ENCODE measurements at places on chromosomes 12 and 14.

DNA sequence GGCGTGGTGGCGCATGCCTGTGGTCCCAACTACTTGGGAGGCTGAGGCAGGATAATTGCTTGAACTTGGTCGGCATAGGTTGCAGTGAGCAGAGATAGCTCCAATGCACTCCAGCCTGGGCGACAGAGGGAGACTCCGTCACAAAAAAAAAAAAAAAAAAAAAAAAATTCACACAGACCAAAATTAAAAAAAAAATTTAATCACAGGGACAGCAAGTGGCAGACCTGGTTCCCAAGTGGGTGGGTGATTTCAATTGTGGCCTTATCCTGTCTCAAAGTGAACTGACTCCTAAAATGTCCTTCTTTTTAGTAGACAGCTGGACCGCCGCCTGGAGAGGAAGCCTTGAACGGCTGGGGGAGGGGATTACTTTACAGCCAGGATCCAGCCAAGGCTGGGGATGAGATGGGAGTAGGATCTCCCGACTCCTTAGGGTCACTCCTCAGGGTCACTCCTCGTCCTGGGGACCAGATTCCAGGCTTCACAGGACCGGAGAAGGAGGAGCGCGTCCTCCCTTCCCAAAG, 1.5 kb upstream of the KCNH3 start:
- no peak for DNase-seq

- DNase-seq, result no peak
These were observed 128.8 kb upstream of the DYRK2 start for GRCh38 chr12:67519484-67520433.

- DNase-seq, result no peak
These were observed 14.4 kb upstream of the GUCY2C start for GRCh38 chr12:14710632-14711320.

- no peak for DNase-seq
These were observed 247.8 kb downstream of the MSRB3 start for GRCh38 chr12:65526311-65526710.

DNA sequence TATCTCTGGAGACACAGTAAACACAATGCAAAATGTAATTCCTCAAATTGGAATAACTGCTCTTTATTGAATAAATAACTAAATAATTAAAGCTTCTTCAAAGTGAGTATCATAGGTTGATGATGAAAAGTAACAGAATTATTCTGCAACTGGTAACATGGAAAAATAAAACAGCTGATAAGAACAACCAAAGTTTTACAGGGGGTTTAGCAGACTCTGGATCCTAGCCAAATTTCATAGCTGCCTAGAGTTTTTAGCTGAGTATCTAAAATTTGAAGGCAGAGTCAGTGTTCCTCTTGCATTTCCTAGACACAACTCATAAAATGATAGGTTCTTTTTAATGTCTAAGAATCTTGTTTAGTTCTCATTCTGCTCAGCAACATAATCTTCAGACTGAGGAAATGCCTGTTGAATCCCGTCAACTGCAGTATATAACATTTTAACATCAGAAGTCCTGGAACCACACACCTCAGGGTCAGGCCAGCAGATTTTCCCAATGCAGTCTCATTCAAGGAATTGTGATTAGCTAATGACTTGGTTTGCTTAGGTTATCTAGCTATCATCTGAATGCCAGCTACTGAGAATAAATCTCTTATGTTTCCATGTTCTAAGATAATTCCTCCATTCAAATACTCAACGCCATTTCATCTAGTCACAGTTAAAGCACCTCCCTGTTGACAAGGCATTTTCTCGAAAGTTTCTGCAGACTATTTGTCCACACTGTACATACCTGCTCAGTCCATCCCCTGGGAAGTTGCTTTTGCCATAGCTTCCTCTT, 411.6 kb downstream of the BCAT1 start:
- no peak for DNase-seq

- no peak for DNase-seq
These were observed 108.2 kb downstream of the TSPAN9 start for GRCh38 chr12:3185260-3185870.

DNA sequence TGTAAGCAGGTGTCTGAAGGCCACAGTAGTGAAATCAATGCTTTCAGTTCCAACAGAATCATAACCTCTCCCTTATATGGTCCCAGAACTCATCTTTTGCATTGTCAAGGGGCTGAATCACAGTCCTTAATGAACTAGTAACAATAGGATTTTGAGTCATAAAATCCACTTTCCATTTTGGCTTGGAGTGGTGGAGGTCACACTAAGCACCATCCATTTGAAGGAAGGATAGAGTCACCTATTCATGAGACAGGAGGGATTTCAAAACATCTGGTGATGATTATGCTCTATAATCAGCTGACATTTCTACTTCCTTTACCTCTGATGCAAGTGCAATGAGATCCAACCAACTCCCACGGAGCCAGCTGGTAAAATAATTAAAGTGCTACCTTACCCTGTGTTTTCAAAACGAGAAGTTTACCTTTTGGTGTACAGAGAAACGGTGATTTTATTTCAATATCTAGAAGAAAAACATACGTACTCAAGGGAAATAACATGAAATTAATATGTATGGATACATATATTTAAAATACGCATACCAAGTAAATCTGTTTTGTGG, 59.1 kb downstream of the TMEM132D start:
- no peak for DNase-seq

- DNase-seq, result no peak
These were observed 61.1 kb downstream of the RASSF9 start for GRCh38 chr12:85775091-85775490.

GRCh38 chr12:12398026-12398859, 41.4 kb downstream of the BORCS5 start:
- DNase-seq, result peak; percentile 42

DNA sequence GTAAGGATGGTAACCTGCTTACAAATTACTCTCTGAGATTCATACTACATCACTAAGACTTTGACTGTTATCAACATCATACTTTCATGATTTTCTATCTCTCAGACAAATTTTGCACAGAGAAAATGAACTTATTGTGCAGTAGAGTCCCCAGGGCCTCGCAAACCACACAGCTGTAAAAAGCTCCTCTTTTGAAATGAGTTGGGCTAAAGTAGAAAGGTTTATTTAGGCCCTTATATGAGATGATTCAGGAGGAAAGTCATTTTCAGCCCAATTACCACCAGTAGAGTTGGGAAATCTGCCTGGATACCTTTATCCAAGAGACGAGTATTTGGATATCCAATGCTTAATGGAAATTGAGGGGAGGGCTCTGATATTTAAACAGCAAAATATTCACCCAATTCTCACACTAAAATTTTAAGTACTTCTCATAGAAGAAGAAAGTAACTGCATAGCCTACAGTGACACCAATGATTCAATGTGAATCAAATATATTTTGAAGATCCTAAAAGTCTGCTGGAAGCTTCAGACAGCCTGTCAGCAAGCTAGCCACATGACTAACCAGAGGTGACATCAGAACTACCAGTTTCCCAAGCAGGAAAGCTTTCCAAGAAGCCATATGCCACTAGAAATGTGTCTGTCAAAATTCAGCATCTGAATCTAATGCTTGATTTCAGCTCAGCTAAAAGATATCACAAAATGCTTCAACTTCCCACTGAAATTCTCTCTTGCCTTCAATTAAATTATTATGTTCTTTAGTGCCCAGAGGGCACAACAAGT, 190.1 kb upstream of the SYT1 start:
- peak; percentile 33 for DNase-seq

- no peak for DNase-seq
These were observed 209.3 kb upstream of the PPFIA2 start for GRCh38 chr12:81968421-81968820.

DNA sequence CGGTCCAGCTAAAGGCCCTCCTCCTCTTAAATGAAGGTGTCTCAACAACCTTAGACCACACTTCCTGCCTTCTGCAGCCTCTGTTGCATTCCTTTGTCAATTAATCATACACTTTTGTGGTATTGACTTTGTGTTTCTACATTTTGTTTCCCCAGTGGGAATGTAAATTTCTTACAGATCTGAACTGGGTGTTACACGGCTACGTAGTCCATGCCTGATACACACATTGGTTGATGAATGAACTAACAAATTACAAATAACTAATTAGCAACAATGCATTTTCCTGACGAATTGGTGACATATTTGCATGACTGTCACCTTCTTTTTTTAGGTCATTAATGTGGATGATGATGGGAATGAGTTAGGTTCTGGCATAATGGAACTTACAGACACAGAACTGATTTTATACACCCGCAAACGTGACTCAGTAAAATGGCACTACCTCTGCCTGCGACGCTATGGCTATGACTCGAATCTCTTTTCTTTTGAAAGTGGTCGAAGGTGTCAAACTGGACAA, 15.2 kb upstream of the CCT2 start:
- peak; percentile 88 for DNase-seq

DNA sequence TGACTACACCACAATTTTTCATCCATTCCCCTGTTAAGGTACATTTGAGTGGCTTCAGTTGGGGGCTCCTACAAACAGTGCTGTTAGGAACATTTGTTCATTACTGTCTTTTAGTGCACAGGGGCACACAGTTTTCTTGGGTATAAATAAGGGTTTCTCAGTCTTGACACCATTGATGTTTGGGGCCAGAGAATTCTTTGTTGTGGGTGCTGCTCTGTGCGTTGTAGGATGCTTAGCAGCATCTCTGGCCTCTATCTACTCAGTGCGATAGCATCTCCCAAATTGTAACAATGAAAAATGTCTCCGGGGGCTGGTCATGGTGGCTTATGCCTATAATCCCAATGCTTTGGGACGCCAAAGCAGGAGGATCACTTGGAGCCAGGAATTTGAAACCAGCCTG, 153.0 kb upstream of the MYL2 start:
- DNase-seq, result no peak

DNA sequence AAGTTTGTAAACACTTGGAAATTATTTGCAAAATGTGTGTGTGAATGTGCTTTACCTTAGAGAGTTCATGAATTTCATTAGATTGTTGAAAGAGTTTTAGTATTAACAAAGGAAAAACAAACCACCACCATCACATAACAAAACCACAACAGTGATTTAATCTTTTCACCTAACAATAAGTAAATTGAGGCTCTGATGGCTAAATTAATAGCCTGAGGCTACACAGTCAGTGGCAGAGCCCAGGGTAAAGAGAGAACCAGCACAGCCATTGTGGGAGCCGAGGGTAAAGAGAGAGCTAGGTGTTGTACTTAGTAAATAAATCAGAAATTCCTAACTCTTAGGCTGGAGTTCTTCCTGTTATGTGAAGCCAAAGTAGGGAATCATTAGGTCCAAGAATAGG, 51.2 kb upstream of the CAPRIN2 start:
- no peak for DNase-seq

- no peak for DNase-seq
These were observed 36.0 kb downstream of the TMBIM6 start for GRCh38 chr12:49777341-49777740.
